Smooth muscle cell of the umbilical artery (primary cell): ENCODE measurements at places on chromosomes 7 and 10. TPM values are rescaled to one million over a fixed set of nuclear protein-coding genes. Genes with fewer than 3 reads are reported as not detected.

The FAM25A gene
- total RNA-seq = not detected in 2 replicates

The PRLHR gene
- not detected in 2 replicates for total RNA-seq

The PODXL gene
- total RNA-seq = 0.59 and 3.5 TPM in 2 replicates

The PLXNA4 gene
- total RNA-seq = 2.4 and 6.5 TPM in 2 replicates

The CPA2 gene
- total RNA-seq = not detected in 2 replicates

The GATA3 gene
- not detected in 2 replicates for total RNA-seq

The CNPY1 gene
- total RNA-seq = not detected in 2 replicates

The PLAU gene
- total RNA-seq = 56.4 and 266 TPM in 2 replicates

The OR6V1 gene
- total RNA-seq = not detected in 2 replicates
